ENCODE measurements at places on chromosomes 1 and 21.

DNA sequence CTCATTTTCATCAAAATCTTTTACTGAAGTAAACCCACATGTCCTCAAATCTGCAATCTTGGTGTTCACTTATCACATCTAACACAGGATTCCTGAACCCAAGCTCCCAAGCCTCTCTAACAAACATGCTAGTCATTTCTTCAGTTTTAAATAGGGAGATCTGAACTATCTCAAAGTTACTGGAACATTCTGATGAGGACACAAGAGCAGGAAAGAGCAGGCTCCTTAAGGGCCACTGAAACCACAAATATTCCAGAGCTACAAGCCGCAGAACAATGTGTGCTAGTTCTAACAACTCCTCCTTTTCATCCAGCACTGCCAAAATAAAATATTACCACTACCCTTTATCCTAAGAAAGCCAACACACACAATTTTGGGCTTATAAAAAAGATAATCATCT, 38.9 kb downstream of the WARS2 start:
- DNase-seq = no peak
- H3K4me3 ChIP-seq = no peak overlapping the region
- no peaks in the 10 kb centered on the region for H3K4me1 ChIP-seq
- no peaks in the 10 kb centered on the region for H3K36me3 ChIP-seq

DNA sequence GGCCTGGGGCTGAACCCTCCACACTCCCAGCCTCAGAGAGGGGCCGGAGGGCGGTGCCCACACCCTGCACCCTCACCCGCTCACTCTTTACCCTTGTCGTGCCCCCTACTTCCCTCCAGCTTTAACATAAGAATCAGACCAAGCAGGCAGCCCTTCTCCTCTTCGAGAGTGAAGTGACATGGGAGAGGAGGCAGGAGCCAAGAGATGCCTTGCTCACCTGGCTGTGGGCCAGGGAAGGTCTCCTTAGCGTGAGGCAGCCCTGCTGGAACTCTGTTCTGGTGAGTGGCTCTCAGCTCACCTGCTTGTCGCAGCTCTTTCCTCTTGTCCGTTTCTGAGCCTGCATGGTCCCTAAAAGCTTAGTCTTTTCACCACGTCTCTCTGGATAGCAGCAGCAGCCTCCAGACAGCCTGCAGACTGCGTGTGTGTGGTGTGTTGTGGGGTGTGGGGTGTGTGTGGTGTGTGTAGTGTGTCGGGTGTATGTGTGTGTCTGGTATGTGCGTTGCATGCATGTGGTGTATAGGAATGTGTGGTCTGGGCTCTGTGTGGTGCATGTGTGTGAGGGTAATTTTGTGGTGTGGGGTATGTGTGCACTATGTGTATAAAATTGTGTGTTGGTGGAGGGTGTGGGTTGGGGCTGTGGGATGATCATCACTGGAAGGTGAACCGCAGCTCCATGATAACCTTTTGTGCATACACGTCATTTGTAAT, 86.7 kb downstream of the CCDC185 start:
- peaks cover 4% of the 10 kb centered on the region for H3K4me1 ChIP-seq
- H3K27me3 ChIP-seq = no peaks in the 10 kb centered on the region
- no peak overlapping the region for H3K27ac ChIP-seq
- no peak for DNase-seq
- no peaks in the 10 kb centered on the region for H3K36me3 ChIP-seq

DNA sequence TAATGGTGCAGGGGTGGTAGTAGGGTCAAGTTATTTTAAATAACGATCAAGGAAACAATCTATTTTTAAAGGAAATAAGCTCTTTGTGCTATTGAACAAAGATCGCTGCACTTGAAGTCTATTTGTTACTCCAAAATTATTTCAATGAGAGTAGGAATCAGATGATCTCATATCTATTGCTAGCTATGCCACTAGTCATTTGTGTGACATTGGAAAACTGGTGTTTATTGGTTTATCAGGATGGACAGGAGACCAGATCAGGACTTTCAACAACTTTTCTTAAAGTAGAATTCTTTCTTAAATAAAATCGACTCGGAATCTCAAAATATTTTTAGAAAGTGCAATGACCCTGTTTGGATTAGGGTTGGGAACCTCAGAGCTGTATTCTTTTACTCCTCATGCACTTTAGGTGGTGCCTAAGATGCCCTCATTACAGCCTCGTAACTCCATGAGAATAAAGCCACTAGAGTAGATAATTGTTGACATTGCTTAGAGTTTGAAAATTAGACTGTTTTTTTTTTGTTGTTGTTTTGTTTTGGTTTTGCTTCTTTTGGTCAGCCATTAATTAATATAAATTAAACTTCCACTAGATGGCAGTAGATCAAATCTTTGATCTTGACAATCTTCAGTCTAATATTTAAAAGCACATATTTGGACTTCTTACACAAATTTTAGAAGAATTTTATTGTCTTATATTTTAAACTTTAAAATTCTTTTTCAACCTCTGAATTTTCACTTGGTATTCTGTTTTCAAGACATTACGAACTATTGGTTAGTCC, 352.4 kb downstream of the USP25 start:
- no peak overlapping the region for H3K27ac ChIP-seq
- no peaks in the 10 kb centered on the region for H3K36me3 ChIP-seq
- H3K4me3 ChIP-seq = no peak overlapping the region
- no peaks in the 10 kb centered on the region for H3K27me3 ChIP-seq
- no peaks in the 10 kb centered on the region for H3K4me1 ChIP-seq

- no peak overlapping the region for H3K27ac ChIP-seq
- H3K4me1 ChIP-seq = no peaks in the 10 kb centered on the region
- DNase-seq = peak; percentile 57
- no peak overlapping the region for H3K4me3 ChIP-seq
- no peaks in the 10 kb centered on the region for H3K36me3 ChIP-seq
- H3K27me3 ChIP-seq = no peaks in the 10 kb centered on the region
These were observed 276.3 kb upstream of the GREM2 start for GRCh38 chr1:240888039-240888786.

GRCh38 chr1:196660852-196661251, 9.0 kb downstream of the CFH start:
- no peak overlapping the region for H3K27ac ChIP-seq
- no peaks in the 10 kb centered on the region for H3K4me1 ChIP-seq
- H3K4me3 ChIP-seq = no peak overlapping the region
- no peaks in the 10 kb centered on the region for H3K27me3 ChIP-seq

Data from iPS DF 6.9 (cell line).